Dermis blood vessel endothelial cell (primary cell): ENCODE measurements at places on chromosomes 7 and 10. TPM values are rescaled to one million over a fixed set of nuclear protein-coding genes. Genes with fewer than 3 reads are reported as not detected.

DNA sequence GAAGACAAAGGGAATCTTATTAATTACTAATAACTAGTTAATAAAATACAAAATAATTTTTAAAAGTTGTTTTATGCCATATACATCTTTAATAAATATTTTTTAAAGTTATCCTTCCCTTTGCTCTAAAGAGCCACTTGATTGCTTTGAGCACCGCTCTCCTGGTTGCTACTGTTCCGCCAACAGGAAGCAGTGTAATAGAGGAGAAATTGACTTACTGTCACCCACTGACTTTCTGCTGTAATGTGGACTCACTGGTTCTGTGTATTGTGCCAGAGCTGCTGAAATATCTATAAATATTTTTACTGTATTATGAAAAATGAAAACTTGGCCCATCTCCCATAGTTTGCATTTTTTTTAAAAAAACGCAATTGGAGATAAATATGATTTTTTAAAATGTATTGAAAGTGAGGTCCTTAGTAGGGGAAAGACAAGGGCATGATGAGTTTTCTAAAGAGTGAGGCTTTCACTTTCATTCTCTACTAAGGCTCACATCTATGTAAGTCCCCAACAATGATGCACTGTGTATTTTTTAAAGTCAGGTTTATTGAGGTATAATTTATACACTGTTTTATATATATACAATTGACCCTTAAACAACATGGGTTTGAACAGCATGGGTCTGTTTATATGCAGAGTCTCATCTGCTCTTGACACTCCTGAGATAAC, 100.5 kb downstream of the NPY start:
- DNase-seq = no peak

The ADRA2A gene
- 0.05 TPM in 1 of 2 replicates, not detected in the other for total RNA-seq

The NME8 gene
- total RNA-seq = not detected in 2 replicates

GRCh38 chr7:157898802-157899505, 562.1 kb downstream of the DNAJB6 start:
- no peak for DNase-seq

DNA sequence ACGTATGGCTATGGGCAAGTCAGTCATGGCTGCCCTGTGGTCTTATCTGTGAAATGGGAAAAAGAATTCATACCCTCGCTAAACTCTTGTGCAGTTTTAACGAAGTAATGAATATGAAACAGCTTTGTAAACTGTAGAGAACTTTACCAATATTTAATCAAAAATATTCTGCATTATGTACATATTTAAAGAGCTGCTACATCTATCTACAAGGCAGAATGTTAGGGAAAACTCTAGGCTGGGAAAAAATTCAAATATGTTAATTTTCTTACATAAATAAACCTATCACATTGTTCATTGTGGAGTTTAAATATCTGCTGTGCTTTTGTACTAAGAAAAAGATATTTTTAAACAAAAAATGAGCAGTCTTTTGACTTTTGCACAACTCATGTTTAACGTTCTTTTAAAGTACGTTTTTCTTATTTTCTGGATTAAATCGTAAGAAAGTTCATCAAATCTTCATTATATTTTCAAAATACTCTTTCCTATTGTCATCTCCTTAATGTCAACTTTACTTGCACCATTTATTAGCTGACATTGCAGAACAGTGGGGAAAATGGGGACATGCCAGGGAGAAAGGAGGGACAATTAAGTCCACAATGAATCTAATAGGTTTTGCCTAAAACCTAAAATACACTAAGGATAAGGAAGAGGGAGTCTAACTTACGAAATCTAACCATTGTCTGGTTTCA, 57.5 kb downstream of the ICA1 start:
- DNase-seq = no peak

DNA sequence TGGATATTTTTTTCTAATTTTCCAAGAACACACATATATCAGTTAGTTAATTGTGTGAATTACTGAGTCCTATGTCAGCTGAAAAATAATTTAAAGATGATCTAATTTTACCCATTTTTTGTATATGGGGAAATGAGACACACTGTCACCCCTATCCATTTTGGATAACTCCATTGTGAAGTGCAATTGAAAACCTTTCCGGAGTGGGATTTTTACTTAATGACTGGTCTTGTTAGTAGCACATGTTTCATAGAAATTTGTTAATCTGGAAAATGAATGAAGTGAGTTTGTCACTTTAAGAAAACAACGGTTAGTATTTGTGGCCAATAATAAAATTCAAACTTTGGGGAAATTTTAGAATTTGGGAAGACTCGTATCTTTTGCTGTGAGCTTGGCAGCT, 2.0 kb downstream of the GARS1 start:
- peak; percentile 27 for DNase-seq

DNA sequence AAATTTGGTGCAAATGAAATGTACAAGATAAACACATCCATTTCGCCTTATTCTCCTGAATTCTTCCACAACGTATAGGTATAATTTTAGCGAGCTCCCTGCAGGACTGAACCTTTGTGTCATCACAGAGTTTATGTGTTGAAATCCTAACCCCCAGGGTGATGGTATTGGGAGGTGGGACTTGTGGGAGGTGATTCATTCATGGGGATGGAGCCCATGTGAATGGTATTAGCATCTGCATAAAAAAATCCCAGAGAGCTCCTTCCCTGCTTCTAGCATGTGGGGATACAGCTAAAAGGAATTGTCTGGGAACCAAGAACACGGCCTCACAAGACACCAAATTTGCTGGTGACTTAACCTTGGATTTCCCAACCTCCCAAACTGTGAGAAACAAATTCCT, 741.4 kb upstream of the VSTM2A start:
- DNase-seq = no peak

- peak; percentile 97 for DNase-seq
Observed at GRCh38 chr7:101121991-101122932, 4.6 kb upstream of the SERPINE1 start.
